Activated T-helper 1 cell treated with anti-CD3 and anti-CD28 coated beads, Interleukin-2, amount 50 U/mL, for 16 hours (primary cell): ENCODE measurements at places on chromosomes 5 and 9.

GRCh38 chr5:150531686-150532085 lies 23.8 kb downstream of the NDST1 start:
- DNase-seq, result no peak

DNA sequence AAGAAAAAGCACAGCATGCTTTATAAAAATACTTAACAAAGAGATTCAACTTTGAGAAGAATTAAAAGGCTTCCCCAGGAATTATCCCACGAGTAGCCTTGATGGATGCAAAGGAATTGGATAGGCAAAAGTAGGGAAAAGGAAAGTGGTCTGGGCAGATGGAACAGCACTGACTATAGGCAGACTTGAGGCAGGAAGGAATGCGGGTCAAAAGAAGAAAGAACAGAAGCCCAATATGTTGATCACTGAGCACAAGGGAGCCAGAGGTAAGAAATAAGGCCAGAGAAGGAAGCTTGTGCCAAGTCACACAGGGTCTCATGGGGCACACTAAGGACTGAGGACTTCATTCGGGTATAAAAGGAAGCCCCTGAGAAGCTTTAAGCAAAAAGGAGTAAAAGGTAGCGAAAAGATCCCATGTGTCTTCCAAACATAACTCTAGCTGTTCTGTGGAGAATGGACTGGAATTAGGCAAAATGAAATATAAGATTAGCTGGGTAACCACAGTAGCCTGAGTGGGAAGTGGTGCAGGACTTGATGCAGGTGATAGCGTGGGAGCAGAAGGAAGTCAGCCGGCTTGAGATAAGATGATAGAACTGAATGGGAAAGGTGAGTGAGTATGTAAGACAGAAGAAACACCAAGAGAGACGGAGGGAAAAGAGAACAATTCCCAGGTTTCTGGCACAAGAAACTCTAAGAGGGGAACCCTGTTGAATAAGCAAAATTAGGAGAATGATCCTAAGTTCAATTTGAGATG lies 106.6 kb downstream of the DENND1A start:
- DNase-seq, result no peak

GRCh38 chr9:113851873-113852272 lies 24.2 kb upstream of the ZNF618 start:
- DNase-seq, result no peak

GRCh38 chr9:95201206-95201605 lies 116.3 kb downstream of the FANCC start:
- DNase-seq, result no peak

DNA sequence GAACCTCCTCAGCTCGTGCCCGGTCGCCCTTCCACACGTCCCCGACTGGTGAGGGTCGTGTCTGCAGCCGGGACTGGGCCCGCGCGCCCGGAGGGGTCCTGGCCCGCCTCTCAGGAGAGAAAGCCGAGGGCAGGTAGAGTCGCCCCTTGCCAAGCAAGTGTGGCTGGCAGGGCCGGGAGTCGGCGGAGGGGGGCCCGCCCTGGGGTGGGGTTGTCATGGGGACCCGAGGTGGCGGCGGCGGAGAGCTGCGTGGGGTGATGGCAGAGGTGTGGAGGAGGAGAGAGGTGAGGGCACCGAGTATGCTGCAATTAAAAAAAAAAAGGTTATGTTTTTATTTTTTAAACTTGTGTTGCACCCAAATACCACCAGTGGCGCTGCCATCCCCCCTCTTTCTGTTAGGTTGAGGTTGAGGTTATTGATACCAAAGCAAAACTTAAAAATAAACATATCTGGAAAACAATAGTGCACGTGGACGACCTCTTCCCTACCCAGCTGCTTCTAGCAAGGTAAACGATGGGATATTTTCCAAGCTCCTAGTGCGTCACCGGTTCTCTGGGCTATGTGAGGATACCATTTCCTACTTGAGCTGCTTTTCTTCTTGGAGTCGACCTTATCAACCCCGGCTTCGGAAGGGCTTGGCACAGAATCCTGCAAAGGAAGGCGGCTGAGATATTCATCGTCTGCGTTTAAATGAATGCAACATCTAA lies 660 bp downstream of the SCAMP1 start:
- DNase-seq, result peak; percentile 44
